ENCODE measurements at places on chromosomes 13 and 19.
A peak's percentile ranks its signal among the peaks of the same experiment; 100 is the strongest.

DNA sequence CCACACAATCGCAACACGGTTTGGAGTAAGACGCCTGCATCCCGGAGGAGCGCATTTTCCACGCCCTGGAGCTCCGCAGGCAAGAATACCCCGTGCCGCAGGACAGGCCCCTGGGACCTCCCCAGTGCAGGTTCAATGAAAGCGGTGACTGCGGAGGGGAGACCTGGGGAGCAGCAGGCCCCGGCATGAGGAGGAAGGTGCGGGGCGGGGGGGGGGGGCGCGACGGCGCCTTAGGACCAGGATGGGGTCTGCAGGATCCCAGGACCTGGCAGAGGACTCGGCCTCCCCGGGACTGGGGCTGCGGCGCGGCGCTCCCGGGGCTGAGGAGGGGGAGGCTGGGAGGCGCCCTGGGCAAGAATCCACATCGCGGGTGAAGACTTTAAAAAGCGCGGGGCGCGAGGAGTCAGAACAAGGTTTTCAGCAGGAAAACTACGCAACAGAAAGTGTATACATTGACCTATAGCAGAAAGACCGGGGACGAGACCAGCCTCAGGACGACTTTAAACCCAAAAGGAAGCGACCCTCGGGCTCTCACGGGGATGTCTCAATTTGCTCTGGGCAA, 432 bp downstream of the ZNF611 start:
- peak; percentile 48 for DNase-seq

- no peak for DNase-seq
These were observed 49.2 kb downstream of the LATS2 start for GRCh38 chr13:21012211-21012610.

DNA sequence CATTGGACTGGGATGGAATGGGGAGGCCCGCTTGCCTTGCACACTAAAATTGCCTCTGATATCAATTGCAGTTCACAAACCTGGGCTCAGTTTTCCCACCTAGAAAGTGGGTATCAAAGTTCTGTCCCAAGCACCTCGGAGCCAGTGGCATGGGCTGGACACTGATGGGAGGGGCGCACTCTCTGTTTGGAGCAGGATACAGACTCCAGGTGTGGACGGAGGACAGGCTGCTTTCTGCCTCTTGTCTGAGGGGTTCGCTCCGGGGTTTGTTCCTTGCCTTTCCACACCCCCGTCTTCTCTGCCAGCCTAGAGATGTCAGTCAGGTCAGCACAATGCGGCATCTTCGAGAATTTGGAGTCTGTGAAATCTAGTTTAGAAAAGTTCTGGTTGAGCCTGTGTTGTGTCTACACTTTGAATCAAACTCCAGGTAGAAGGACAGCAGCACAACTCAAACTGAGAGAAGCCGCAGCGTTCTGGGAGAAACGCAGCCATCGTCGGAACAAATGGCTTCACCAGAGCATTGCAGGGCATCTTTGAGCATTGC, 141.9 kb downstream of the TEX29 start:
- DNase-seq, result no peak

GRCh38 chr19:38649305-38650171, 2.1 kb downstream of the ACTN4 start:
- DNase-seq, result no peak

DNA sequence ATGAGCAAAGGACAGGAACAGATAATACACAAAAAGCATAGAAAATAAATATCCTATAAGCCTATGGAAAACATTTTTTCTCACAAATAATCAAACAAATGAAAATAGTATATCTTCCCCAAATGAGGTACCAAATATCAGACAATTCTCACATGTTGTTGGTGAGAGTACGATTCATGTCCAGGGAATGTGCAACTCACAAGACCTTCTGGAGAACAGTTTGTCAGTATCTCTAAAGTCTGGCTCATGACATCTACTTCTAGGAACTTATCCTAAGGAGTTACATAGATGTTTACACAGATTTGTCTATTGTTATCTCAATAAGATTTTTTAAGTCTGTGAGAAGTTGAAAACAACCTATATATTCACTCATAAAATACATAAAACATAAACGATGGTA, 80.3 kb upstream of the ARHGEF7 start:
- DNase-seq, result no peak

- no peak for DNase-seq
These were observed 195.0 kb upstream of the SLITRK1 start for GRCh38 chr13:84077271-84077670.

GRCh38 chr19:50792272-50793250, 2.3 kb downstream of the ACP4 start:
- no peak for DNase-seq

DNA sequence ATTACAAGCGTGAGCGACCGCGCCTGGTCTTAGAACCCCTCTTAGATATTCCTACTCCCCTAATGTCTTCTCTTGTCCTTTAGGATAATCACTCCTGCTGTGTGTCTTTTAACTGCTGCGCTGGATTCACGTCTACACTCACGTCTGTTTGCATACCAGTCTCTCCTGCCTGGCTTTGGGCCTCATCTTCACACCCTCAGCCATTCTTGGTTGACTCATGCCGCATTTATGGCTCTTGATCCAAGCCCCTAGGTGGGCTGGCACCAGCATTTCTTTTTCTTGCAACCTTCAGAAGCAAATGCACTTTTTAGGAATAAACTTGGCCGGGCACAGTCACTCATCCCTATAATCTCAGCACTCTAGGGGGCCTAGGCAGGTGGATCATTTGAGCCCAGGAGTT, 22.7 kb downstream of the MYO9B start:
- DNase-seq, result no peak

DNA sequence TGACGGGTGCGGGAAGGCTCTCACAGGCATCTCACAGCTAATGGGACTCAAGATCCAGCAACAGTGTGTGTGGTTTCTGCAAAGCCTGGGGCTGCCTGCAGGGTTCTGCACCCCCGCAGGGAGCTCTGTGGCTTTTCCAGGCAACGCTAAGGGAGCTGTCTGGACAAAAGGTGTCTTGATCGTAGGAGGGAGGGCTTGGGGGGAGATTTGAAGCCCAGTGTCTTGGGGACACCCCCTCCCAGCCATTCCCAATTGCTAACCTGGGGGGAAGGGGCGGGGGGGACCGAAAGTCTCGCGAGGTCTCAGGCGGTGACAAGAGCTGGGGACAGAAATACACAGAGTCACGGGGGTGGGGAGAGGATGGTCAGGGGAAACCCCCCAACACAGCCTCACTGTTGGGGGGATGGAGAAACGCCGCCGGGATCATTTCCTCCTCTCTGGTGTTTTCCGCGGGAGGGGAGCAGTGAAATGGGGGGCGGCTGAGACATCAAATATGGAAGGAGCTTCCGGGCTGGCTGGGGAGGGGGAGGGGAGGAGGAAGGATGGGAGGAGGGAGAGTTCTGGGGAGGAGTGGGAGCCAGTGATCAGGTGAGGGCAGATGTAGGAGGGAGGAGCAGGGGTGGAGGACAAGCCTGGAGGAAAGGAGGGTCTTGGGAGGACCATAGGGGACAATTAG, 13.3 kb downstream of the KCNC3 start:
- peak; percentile 86 for DNase-seq

DNA sequence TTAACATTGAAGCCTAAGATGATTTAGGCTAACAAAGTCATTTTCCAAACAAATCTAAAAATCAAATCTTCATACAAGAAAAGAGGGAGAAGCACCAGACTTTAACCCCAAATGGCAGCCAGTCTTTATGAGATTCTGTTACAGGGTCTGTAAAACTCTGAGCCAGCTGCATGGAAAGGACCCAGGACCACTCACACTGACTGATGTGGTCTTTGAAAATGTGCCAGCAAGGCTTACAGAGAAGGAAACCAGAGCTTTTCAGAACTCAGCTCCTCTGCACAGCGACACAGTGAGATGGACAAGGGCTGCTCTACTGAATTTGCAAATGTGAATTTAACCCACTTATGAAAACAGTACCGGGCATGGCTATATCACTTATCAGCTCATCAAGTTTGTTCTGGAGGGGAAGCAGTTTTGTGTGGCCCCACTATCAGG, 98.8 kb upstream of the SERP2 start:
- DNase-seq, result no peak

DNA sequence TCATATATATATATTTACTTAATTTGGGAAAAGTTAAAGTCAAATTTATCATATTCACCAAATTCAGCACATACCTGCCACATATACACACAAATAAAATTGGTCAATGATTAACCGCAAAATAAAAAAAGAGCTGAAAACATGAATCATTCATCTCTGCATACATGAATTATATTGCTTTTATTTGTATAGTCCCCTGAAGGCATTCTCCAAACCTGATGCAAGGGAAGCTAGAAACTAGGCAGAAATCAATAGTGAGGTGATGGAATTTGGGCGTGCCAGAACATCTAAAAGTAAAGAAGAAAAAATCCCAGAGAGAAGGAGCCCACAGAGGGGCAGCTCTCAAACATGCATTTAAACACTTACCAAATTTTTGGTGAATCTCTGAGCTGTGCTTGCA, 60.1 kb downstream of the UFM1 start:
- no peak for DNase-seq

- DNase-seq, result no peak
These were observed 93.7 kb downstream of the RBM26 start for GRCh38 chr13:79312340-79312855.

DNA sequence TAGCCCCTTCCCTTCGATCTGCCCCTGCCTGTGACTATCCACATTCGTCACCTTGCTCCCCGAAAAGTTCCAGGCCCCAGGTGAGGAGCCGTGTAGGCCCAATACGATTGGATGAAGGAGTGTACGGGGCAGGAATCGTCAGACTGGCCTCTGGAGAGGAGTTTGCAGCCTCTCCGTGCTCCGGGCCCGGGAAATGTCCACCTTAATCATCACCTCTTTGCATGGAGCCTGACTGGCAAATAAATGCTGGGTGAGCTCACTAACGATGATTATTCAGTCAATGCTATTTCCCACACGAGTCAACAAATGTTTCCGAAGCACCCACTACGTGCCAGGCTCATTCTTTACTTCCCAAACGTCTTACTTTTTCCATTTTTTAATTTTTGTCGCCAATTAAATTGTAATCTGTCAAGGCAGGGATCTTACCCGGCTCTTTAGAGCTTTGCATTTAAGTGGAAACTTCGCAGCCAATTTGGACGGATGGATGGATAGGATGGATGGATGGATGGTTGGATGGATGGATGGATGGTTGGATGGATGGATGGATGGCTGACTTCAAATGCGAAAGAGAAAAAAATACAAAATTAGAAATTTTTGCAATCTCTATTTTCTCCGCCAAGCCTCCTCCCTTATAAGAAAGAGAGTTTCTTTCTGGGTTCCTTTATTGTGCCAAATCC, 45.8 kb downstream of the TGDS start:
- no peak for DNase-seq

DNA sequence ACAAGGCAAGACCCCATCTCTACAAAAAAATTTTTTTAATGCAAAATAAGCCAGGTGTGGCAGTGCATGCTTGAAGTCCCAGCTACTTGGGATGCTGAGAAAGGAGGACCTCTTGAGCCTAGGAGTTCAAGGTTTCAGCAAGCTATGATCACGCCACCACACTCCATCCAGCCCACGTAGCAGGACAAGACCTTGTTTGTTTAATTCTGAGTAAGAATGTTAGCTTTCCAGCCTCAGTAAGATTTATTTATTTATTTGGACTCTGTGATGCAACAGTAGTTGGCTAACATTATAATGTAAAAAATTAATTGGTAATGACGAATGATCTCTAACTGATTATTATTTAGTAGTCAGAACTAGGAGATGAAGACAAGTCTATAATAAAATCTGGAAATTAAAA, 23.3 kb downstream of the N4BP2L2 start:
- no peak for DNase-seq

DNA sequence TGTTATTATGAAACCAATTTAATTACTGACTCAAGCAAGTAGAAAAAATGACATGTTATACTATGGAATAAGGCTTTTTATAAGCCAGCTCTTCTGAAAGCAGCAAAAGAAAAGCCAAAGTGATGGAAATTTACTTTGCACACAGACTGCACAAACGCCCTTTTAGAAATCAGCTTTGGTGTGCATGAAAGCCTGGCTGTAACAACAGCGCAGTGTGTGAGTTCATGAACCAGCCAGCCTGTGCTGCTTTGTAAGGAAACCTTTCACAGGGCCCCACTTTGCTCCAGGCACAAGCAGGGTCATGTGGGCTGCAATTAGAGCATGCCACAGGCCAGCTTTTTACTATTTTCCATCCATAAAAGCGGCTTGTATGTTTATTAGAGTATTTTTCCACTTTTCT, 13.6 kb upstream of the IFT88 start:
- no peak for DNase-seq

- DNase-seq, result no peak
These were observed 309.1 kb downstream of the KLF5 start for GRCh38 chr13:73367886-73368285.

DNA sequence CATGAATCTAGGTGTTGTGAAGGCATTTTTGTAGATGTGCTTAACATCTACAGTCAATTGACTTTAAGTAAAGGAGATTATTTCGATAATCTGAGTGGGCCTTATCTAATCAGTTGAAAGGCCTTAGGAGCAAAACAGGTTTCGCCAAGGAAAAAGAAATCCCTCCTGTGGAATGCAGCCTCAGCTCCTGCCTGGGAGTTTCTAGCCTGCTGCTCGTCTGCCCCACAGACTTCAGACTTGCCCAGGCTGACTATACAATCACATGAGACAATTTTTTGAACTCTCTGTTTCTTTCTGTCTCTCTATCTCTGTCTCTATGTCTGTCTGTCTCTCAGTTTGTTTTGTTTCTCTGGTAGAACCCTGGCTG, 312.5 kb downstream of the OLFM4 start:
- no peak for DNase-seq

DNA sequence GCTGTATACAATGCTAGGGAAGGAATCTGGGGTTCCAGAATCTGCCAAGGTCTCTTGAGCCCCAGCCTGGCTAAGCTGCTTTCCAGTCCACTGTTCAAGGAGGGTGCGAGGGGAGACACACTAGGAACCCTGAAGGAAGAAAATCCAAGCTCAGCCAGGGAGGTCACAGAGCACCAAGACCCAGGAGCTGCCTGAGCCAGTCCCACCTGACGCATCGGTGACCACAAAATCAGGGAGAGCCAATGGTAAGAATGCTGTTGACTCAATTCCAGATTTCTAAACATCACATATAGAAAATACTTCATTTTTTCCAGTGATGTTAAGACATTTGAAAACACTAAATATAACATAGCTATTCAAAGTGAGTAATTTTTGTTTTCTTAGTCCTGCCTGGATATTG, 50.1 kb downstream of the CEP89 start:
- no peak for DNase-seq

DNA sequence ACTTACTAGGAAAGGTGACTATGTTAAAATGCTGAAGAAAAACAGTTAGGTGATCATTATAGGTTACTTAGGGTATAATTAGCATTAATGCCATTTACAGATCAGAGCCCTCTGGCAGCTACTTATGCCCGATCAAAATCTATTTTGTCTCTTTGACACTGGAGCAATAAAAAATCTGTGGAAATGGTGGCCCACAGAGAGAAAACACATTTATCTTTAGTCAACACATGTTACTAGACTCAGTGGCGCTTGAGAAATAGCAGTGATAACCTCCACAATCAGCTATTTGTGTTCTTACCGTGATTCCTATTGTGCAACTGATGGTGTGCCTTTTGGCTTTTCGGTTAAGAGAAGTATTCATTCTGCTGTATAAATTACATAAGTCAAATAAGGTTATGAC, 1519.6 kb downstream of the PCDH9 start:
- no peak for DNase-seq

Data from GM13977 (cell line).